ENCODE measurements at places on chromosomes 13 and 19.

- DNase-seq = no peak
Measured at GRCh38 chr13:48233889-48234488, 983 bp downstream of the ITM2B start.

GRCh38 chr13:34256236-34256635 is 438.3 kb downstream of the RFC3 start:
- no peak for DNase-seq

DNA sequence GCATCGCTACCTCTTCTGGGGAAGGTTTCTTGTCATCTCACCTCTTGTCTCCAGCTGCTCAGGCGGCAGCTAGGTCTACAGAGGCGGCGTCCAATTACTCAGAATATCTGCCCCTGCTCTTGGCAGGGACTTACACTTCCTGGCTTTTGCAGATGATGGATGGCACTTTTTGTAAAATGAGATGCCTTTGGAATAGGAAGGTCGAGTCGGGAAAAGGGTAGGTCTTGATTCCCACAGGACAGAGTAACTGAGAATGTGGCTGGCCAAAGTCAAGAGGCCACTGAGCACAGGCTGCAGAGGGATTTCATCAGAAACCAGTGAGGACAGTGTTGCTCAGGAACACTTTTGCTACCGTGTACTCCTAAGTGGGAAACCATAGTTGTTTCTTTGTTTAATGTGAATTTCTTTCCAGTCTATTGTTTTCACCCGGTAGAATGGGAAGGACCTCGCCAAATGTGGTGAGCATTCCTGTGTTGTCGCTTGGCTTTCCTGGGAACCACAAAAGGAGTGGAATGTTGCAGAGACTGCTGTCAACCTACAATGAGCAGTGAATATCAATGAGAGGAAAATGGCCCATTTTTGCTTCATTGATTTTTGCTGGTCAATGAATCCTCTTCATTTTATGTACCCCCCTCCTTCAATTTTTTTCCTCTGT is 383.7 kb downstream of the HS6ST3 start:
- no peak for DNase-seq

GRCh38 chr19:19758164-19758563 is 25.3 kb upstream of the ZNF14 start:
- DNase-seq = no peak

DNA sequence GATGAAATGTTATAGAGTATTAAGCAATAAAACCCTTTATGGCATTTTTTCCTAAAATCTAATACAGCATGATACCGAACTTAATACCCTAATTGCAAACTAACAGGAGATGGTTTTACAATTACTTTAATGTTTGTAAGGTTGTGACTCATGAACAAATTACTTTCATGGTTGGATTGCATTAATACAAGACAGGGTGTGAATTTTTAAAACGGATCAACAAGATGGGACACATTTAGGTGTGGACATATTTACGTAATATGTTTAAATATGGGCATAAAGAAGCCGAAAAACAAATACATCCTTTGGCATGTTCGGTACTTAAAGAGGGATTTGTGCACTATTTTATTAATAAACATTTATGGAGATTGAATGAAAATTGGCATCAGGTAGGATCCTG is 168.3 kb upstream of the SPRY2 start:
- no peak for DNase-seq

DNA sequence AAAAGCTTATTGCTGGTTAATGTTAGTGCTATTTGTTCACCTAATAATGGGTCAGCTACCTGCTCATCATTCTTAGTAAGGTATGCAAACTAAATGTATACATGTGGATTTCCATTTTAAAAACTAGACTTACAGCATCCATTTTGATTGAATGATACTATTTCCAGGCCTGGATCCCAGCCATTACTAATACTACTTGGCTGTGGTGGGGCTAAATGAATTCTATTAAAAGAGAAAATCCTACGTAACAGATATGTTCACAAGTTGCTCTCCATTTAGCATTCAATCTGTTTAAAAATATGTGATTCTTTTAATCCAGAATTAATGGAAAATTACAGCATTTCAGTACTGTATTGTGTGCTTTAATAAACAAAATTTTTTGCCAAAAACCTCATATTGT is 169.4 kb upstream of the MIR17HG start:
- DNase-seq = no peak

DNA sequence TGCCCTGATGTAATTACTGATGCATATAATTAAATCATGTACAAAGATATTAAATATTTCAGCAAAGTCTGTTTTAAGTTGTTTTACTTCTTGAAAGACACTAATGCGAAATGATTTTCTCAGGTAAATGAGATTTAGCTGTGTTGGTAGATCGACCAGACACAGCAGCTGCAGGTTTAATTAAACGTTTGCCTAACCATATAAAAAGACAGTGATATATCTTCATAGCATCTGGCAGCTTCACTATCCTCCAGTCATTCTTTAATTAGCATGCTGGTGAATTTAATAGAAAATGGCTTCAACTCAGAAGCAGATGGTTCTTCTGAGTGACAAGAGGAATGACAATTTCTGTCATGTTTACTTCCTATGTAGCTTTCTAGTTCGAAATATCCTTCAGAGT is 69.3 kb downstream of the NHLRC3 start:
- no peak for DNase-seq

DNA sequence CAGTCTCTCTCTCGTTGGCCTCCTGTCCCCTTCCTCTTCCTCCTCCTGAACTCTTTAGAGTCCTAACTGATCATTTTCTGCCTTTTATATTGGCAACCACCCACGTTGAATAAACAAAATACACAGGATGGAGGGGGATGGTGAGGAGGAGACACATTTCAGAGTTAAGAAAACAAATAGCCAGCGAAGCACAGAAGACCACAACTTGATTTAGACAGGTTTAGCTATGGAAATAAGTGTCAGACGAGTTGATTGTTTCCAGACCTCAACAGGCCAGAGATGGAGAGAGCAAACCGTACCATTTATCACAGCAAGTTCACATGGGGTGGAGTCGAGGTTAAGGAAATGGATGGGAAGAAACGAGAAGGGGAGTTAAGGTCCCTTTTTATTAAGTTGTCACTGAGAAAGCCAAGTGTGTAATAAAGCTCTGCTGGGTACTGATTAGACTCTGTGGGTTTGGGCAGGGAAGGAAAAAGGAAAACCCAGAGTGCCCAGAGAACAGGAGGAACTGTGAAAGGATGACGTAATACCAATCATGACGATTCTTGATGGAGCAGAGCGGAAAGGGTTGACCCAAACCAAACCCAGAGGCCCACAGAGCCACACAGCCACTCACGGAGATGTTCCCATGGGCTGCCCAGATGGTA is 11.1 kb upstream of the SERP2 start:
- DNase-seq = no peak

GRCh38 chr13:80132741-80133601 is 208.0 kb downstream of the SPRY2 start:
- no peak for DNase-seq

DNA sequence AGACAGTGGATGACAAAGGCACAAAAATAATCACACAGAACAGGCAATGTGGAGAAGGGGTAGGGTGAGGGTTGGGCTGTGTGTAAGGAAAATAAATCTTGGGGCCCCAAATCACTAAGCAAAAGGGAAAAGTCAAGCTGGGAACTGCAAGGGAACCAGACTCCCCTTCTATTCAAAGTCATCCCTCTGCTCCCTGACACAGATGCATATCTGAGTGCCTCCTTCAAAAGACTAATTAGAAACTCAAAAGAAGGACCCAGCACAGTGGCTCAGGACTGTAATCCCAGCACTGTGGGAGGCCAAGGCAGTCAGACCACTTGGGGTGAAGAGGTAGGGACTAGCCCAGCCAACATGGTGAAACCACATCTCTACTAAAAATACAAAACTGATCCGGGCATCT is 18.3 kb downstream of the ZNF611 start:
- DNase-seq = no peak

DNA sequence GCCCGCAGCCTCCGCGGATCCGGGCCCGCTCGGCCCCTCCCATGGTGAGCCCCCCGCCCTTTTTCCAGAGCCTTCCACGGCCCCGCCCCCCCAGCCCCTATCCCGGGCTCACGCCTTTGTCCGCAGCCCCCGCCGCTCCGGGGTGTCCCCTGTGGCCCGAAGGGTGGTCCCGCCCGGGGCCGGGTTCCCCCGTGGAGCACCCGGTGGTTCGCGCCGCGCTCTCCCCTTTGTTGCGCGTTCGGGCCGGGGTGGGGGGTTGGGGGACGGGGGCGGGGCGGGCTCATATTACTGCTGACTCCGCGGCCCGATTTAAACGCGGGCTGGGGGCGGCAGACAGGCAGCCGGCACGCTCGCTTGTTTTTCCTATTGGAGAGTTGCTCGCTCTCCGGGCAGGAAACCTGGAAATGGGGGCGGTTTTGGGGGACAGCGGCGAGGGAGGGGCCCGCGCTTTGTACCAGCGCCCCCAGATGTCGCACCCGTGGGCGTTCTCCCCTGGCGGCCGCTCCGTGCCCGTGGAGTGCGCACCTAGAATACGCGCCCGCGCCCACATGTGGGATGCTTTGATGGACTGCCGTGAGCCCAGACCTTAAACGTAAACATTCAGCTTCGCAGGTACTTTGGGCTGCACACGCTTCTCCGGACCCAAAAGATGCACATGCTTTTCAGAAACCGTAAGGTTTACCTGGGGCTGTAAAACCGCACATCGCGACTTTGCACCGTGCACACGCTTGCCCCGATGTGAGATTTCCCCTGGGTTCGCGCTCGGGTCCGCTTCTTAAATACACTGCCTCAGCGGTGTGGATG is 699 bp downstream of the PTOV1 start:
- DNase-seq = no peak

DNA sequence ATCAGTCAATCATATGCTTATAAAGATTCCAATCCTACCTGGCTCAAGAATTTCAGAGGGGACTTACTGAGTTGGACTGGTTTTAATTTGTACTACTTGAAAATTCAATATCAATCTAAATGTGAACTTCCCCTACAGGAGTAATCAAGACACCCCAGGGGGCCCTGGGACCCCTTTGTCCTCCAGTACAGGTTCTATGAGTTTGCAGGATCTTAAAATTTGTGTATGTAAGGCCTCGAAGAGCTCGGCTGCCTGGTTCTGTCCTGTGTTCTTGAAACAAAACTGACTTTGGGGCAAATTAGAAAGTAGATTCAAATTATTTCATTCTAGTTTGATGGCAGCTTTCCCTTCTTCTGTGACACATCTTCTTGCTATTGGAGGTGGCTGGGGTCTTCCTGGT is 261.3 kb downstream of the KCNRG start:
- no peak for DNase-seq

DNA sequence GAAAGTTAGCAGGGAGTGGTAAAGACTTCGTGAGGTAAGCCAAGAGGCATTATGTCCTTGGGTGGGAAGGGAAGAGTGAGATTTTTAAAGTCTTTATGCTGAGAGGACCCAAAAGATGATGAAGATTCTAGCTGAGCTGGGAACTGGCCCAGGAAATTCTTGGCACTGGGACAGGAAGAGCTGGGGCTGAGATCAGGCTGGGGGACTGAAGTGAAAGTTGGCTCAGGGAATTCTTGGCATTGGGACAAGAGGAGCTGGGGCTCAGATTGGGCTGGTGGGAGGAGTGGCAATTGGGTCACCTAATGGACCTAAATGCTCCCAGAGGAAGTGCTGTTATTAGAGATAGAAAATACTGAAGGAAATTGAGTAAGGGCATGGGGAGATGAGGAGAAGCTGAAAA is 8.8 kb downstream of the SCEL start:
- DNase-seq = no peak

GRCh38 chr13:27820524-27821482 is 28.5 kb downstream of the GSX1 start:
- DNase-seq = no peak

GRCh38 chr19:29546583-29547190 is 20.9 kb downstream of the VSTM2B start:
- no peak for DNase-seq
